ENCODE measurements at places on chromosomes 3 and 15.

DNA sequence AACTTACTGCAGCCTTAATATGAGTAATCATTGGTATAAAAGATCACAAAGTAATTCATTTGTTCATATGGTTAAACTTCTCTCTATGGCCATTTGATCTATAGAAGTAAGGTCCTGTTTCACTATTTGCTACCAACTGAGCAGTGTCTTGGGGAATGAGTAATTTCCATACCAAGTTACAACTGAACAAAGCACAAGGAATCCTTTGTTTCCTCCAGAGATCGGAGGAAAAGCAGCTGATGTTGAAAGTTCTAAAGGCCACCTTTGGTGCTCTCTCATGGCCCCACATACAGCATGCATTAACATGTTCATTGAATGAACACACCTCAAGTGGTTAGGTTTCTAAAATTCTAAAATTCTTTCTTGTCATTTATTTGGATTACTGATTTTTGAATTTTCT lies 7.1 kb upstream of the CNTN3 start:
- no peak for DNase-seq

DNA sequence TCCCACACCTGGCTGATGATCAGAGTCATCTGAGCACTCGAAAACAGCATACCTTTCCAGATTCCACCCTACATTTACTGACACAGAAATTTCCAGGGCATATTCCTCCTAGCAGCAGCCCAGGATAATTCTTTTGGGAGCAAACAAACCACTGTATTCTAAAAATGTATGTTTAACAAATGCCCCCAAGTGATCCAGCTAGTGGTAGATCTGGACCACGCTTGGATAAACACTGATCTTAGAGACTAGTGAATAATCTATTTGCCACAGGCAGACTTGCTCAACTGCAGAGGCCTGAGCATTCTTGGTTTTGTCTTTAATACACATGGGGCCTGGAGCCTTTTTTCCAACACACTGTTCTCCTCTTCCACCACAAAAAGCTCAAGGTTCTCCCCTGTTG lies 89.6 kb downstream of the TM4SF4 start:
- DNase-seq: no peak

GRCh38 chr15:61753018-61753710 lies 307.1 kb downstream of the VPS13C start:
- no peak for DNase-seq

GRCh38 chr3:87727783-87728182 lies 331.0 kb downstream of the CGGBP1 start:
- no peak for DNase-seq

GRCh38 chr3:100798012-100798411 lies 88.7 kb downstream of the TFG start:
- no peak for DNase-seq

DNA sequence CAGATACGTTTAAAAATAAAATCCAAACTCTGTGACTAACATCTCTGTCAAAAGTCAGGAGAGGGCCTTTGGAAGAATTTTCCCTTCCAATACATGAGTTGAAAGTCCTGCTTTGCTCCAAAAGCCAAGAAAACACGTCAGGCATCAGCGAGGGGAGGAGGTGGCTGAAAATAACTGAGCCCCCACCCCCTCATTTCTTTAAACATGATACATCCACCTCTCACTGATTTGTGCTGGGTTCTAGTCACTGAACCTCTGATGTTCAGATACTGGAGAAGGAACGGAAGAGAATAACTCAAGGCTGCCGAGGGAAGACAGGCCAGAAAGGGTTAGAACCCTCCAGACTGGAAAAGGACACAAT lies 9.4 kb upstream of the SEMA5B start:
- DNase-seq: no peak
